Mesothelial cell of epicardium (in vitro differentiated cells): ENCODE measurements at places on chromosomes 4 and X. TPM values are rescaled to one million over a fixed set of nuclear protein-coding genes. Genes with fewer than 3 reads are reported as not detected.

Gene ERCC6L
- 2.4 to 3.0 TPM (median 2.8 TPM) in 3 replicates for total RNA-seq

Gene CHIC1
- total RNA-seq = 10.8 to 11.8 TPM (median 11.0 TPM) in 3 replicates

Gene SLIT2
- 155 to 168 TPM (median 156 TPM) in 3 replicates for total RNA-seq

Gene RHOXF2B
- total RNA-seq = not detected in 3 replicates

Gene GPAT3
- 0.18 to 0.35 TPM in 2 of 3 replicates, not detected in the other for total RNA-seq

DNA sequence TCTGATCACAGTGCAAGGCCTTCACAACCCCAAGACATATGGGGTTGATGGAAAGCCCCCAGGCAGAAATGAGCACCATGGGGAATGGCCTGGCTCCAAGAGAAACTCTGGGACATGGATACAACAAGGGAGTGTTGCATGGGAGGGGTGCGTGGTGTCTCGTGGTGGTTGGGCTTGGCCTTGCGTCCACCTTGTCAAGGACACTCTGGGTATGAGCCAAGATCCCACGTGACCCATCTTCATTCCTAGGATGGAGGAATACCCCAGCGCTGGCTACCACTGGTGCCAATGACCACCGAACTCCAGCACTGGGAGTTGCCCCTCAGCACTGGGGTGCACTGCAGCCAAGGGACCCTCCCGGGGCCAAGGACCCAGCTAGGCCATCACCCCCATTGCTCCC is 267.5 kb upstream of the AGTR2 start:
- DNase-seq = no peak

DNA sequence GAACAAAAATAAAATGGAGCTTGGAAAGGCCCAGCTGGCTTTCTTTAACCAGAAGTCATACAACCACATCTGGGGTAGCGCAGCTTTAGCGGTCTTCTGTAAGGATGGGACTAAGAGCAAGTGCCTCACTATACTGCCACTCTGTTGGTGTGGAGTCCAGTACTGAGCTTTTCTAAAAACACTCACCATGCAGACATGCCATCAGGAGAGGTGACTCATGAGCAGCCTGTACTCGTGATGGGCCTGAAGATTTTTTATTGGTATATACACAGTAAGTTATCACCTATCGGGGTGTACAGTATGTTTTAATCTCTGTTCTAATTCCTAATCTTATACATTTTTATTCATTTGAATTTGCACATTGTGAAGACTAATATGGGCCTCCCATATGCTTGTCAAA is 9.6 kb downstream of the PPP3CA start:
- DNase-seq = no peak

DNA sequence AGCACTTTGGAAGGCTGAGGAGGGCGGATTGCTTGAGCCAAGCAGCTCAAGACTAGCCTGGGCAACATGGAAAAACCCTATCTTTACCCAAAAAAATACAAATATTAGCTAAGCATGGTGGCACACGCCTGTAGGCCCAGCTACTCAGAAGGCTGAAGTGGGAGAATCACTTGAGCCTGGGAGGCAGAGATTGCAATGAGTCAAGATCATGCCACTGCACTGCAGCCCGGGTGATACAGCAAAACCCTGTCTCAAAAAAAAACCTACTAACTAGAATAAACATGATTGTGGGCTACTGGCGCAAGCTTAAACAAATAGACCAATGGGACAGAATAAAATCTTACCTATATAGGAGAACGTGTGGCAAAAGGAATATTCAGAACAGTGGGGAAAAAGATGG is 7.3 kb downstream of the CDKL2 start:
- DNase-seq = no peak

- no peak for DNase-seq
Observed at GRCh38 chr4:176953021-176953420, 160.3 kb upstream of the VEGFC start.
